OCI-LY7 (cell line): ENCODE measurements at places on chromosomes 12 and 14. TPM values are rescaled to one million over a fixed set of nuclear protein-coding genes. Genes with fewer than 3 reads are reported as not detected.

DNA sequence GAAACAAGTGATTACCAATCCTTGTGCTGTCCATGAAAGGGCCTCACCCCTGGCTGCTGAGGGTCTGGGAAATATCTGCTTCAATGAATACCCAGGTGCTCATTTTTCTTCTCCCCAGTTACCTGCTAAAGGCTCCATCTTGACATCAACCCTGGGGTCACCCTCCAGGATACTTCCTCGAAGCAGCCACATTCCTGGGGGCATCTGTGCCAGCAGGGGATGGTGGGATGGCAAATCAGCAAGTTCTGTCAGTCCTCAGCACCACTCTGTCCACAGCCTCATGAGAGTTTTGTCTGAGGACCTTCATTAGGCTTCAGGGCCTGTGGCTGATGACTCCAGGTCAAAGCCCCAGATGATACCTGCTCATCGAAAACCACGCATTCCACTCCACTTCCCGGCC is 124.8 kb downstream of the ZFP36L1 start:
- DNase-seq, result no peak

- no peak for DNase-seq
Observed at GRCh38 chr12:94676031-94676641, 25.8 kb upstream of the TMCC3 start.

DNA sequence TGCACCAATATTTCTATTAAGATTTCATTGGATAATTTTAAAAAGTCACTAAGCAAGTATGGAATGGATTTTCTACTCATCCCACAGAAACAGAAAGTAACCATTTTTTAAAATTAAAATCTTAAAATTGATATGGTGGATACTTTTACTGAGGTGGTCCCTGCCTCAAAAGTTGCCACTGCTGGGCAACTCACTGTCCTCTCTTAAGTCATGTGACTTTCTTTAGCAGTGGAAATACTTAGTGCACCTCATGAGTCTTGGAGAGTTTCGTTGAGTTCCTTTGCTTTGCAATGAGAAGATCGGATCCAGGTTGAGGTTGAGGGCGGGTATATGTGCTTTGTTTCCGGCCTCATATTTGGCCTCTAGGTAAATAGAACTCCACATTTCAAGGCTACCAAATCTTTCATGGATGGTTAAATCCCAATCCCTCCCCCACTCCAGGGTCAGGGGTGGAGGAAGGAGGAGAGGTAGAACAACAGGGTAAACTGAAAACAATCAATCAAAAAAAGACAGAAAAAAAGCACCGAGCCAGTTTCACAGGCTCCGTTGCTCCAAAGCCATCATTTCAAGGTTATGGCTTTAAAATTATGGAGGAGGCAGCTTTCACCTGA is 39.5 kb upstream of the DUSP6 start:
- DNase-seq, result no peak

DNA sequence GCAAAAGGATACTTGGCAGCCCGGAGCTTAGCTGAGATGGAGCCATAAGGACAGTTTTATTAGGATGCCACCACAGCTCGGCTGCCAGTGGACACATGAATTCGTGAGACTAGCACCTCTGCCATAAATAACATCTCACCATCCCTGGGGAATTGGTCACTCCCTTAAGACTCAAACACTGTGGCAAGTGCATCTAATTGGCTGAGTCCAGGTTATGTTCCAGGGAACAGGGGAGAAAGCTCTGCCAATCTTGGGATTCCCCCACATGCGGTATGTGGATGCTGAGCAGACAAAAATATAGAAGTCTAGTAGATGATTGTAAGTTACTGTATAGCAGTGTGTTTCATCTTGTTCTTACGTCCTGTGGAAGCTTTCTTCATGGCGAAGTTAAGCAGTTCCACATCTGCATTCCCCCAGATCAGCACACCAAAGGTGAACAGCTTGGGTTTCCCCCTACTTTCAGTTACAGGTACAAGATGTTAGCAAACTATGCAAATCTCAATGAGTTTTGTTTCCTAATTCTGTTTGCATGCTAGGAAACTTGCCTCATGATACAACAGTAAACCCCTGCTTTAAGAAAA is 131.1 kb downstream of the ETV6 start:
- peak; percentile 58 for DNase-seq

- no peak for DNase-seq
Observed at GRCh38 chr12:25276199-25276937, 25.6 kb upstream of the KRAS start.

GRCh38 chr14:103232031-103232808 is 101.8 kb upstream of the EIF5 start:
- no peak for DNase-seq

DNA sequence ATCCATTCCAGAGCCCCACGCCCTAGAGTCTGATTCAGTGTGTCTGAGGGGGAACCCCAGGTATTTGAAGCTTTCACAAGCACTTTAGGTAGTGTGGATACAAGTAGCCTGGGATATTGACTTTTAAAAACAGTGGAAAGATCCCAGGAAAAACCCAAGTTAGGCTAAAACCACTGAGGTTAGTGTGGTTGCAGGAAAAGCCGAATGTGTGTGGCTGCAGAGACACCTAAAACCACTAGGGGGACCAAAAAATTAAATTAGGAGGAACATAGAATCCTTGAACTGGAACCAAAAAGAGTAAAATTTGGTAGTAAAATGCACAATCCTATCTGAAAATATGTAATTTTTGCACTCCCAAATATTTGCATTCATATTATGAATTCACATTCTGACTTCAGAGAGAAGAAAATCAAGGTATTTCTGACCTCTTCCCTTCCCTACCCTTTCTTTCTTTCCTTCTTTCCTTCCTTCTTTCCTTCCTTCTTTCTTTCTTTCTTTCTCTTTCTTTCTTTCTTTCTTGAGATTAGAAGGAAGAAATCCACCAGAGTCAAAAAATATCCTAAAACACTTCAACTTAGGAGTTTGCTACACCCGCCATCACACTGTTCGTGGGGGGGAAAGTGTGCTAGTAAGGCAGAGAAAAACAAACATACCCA is 37.8 kb downstream of the SLCO1A2 start:
- peak; percentile 25 for DNase-seq

DNA sequence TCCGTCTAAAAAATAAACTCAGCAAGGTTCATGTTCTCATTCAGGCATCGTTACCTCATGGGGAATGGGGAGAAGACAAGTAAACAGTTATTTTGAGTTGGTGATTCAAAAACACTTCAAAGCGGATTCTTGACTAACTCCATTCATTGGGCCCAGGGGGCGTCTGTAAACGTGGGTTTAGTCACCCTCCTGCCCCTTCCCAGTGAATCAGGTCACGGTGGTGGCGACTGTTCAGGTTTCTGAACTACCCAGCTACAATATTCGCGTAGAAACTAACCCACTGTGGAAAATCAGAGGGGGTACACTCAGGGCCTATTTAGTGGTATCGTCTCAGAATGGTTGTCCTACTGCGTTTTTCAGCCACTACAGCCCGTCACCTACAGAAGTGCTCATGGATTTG is 15.2 kb downstream of the OR6S1 start:
- DNase-seq, result no peak

GRCh38 chr12:82279536-82280058 is 78.6 kb downstream of the CCDC59 start:
- DNase-seq, result no peak

- DNase-seq, result peak; percentile 79
Observed at GRCh38 chr14:94132285-94132887, 3.0 kb upstream of the IFI27L2 start.

GRCh38 chr12:64450711-64451486 is 1.0 kb upstream of the TBK1 start:
- peak; percentile 44 for DNase-seq

- DNase-seq, result peak; percentile 44
Observed at GRCh38 chr14:75294649-75295033, 16.0 kb downstream of the FOS start.

GRCh38 chr12:17169726-17170471 is 563.9 kb upstream of the LMO3 start:
- no peak for DNase-seq

- DNase-seq, result no peak
Observed at GRCh38 chr12:23029185-23029584, 404.2 kb downstream of the ETNK1 start.

DNA sequence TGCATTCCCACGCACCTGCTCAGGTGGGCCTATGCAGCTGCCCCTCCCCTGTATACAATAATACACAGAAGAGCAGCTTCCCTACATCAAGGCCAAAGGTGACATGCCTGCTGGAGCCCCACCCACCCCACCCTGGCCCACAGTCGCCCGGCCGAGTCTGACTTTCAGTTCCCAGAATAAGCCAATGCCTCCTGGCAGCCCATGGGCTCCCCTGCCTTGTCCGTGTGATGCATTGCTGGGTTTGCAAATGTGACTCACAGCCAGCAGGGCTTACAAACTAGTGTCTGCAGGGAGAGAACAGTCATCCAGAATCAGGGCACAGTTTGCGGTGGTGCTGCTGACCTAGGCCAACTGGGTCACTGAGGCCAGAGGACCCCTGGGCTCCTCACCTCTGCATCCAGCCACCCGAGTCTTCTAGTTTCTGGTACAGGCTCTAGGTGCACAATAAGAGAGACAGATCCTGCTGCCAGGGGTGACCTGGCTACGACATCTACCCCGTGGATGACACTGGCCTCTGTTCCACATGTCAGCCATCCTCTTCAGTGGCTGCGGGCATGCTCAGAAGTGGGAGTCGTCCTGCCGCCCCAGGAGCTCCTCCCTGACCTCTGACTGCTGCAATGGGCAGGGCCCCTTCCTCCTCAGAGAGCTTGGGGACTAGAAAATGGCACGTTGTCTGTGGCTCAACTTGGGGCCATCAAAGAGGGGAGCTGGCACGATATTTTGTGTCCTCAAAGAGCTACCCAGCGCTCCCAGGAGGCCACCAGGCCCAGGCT is 84.5 kb downstream of the CHGA start:
- peak; percentile 49 for DNase-seq

- no peak for DNase-seq
Observed at GRCh38 chr12:3741882-3742672, 10.8 kb downstream of the CRACR2A start.

GRCh38 chr14:76863724-76864407 is 37.7 kb downstream of the LRRC74A start:
- no peak for DNase-seq

- DNase-seq, result no peak
Observed at GRCh38 chr12:113273053-113273725, 51.9 kb downstream of the TPCN1 start.

DNA sequence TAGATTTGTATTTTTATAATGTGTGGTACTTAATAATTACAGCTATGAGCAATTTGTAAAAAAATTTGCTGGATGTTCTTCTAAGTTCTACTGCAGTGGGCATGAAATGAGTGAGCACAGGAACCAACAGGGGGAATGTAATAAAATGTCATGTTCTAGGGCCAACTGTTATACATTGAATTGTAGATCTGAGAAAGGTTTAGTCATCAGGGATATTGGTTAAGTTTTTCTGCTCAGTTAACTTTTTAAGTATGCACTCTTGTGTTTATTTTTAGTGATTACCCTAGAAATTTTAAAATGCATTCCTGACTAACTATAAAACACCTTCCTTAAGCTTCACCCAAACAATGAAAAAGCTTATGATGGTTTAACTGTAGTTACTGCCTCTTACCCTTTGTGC is 101.8 kb downstream of the CAND1 start:
- DNase-seq, result no peak

- DNase-seq, result no peak
Observed at GRCh38 chr12:131093604-131093955, 139.9 kb downstream of the ADGRD1 start.

DNA sequence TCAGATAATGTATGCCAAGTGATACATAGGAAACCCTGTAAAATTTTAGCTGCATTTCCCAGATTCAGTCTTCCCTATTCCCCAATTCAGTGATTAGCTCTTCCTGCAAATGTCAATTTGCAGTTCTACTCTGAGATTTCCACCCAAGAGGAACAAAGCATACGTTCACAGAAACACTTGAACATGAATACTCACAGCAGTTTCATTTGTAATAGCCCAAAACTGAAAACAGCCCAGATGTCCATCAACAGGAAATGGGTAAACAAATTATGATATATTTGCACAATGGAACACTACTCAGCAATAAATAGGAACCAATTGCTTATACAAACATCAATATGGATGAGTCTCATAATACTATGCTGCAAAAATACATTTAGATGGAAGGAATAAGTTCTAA is 194.2 kb downstream of the GXYLT1 start:
- DNase-seq, result no peak

GRCh38 chr12:128817111-128818015 is 6.4 kb downstream of the SLC15A4 start:
- no peak for DNase-seq

DNA sequence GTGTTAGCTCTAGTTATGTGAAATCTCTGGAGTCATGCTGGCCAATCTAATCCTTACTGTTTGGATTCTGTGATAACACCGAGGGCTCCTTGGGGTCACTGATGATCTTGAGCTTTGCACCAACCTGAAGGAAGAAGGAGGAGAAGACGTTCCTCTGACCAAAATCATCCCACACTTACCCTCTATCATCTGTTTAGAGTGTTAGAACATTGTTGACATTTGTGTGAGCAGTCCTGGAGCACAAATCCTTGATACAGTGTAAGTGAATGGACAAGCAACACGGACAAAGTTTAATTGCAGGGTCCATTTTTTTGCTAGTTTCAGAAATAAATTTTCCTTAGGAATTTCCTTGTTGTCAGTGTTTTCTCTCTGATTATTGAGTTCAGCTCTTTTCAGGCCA is 181.7 kb downstream of the AKAP6 start:
- DNase-seq, result no peak

DNA sequence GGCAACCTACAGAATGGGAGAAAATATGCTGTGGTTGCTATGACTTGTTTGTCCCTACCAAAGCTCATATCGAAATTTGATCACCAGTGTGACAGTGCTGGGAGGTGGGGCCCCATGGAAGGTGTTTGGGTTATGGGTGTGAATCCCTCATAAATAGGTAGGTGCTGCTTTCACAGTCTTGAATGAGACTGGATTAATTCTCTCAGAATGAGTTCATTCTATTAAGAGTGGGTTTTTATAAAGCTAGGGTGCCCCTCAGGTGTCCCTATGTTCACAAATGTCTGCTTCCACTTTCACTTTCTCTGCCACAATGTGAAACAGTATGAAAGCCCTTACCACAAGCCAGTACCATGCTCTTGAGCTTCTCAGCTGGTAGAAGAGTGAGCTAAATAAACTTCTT is 133.5 kb downstream of the CPNE8 start:
- no peak for DNase-seq

DNA sequence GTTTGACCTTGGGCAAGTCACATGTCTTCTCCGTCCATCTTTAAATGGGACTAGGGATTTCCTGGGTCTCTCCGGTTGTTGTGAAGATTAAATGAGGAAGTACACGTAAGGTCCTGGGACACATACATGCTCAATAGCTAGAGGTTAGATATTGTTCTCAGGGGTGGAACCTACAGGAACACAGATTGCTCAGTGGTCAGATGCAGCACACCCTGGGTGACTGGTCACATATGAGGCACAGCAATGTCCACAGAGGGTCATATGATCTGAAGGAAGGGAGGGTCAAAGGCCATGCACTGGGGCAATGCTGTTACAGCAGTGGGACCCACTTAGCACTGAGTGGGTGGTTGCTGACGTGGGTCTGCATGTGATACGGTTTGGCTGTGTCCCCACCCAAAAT is 11.4 kb upstream of the SLC8B1 start:
- no peak for DNase-seq

Gene KIF26A
- total RNA-seq, result not detected in 2 replicates

Gene GLIPR1L1
- not detected in 2 replicates for total RNA-seq

Gene MMP17
- total RNA-seq, result not detected in 2 replicates

Gene SALL2
- 12.9 and 15.9 TPM in 2 replicates for total RNA-seq

Gene CD163L1
- total RNA-seq, result not detected in 2 replicates

Gene SLC24A4
- total RNA-seq, result not detected in 2 replicates

Gene TM9SF1
- 23.1 and 27.8 TPM in 2 replicates for total RNA-seq

Gene LTBR
- not detected in 2 replicates for total RNA-seq

Gene NPFF
- not detected in 2 replicates for total RNA-seq

Gene INF2
- total RNA-seq, result 43.4 and 51.6 TPM in 2 replicates

Gene ANKS1B
- 5.4 and 6.0 TPM in 2 replicates for total RNA-seq

Gene RND1
- total RNA-seq, result 12.7 and 13.9 TPM in 2 replicates

Gene ACSS3
- not detected in 2 replicates for total RNA-seq

Gene ITGB7
- 153 and 207 TPM in 2 replicates for total RNA-seq

Gene ZFYVE21
- total RNA-seq, result 18.0 and 23.2 TPM in 2 replicates
